Ascending aorta (tissue), 2 donors: ENCODE measurements at places on chromosomes 1 and 21. TPM values are rescaled to one million over a fixed set of nuclear protein-coding genes. Genes with fewer than 3 reads are reported as not detected.
A peak's percentile ranks its signal among the peaks of the same experiment; 100 is the strongest.

GRCh38 chr1:20361805-20362381 lies 71.2 kb downstream of the VWA5B1 start:
- no peaks in the 10 kb centered on the region for H3K36me3 ChIP-seq
- H3K4me3 ChIP-seq = no peak overlapping the region
- no peaks in the 10 kb centered on the region for H3K4me1 ChIP-seq
- no peak for DNase-seq

The PTPN22 gene
- total RNA-seq = 2.3 TPM

GRCh38 chr1:180544050-180544449 lies 14.7 kb upstream of the OVAAL start:
- no peaks in the 10 kb centered on the region for H3K27me3 ChIP-seq
- DNase-seq = no peak
- no peaks in the 10 kb centered on the region for H3K36me3 ChIP-seq
- H3K27ac ChIP-seq = peak overlapping the region; percentile 73
- peaks cover 3% of the 10 kb centered on the region for H3K4me1 ChIP-seq

The SPATA17 gene
- total RNA-seq = not detected

GRCh38 chr1:153192697-153193096 lies 10.5 kb upstream of the LELP1 start:
- no peaks in the 10 kb centered on the region for H3K36me3 ChIP-seq
- H3K27ac ChIP-seq = no peak overlapping the region
- DNase-seq = no peak
- H3K4me1 ChIP-seq = no peaks in the 10 kb centered on the region
- H3K27me3 ChIP-seq = no peaks in the 10 kb centered on the region
- no peak overlapping the region for H3K4me3 ChIP-seq

GRCh38 chr21:42580793-42581321 lies 67.2 kb downstream of the SLC37A1 start:
- no peaks in the 10 kb centered on the region for H3K27me3 ChIP-seq
- no peaks in the 10 kb centered on the region for H3K4me1 ChIP-seq
- H3K4me3 ChIP-seq = no peak overlapping the region
- no peak for DNase-seq
- no peak overlapping the region for H3K27ac ChIP-seq

The EXTL1 gene
- total RNA-seq = 0.85 TPM

DNA sequence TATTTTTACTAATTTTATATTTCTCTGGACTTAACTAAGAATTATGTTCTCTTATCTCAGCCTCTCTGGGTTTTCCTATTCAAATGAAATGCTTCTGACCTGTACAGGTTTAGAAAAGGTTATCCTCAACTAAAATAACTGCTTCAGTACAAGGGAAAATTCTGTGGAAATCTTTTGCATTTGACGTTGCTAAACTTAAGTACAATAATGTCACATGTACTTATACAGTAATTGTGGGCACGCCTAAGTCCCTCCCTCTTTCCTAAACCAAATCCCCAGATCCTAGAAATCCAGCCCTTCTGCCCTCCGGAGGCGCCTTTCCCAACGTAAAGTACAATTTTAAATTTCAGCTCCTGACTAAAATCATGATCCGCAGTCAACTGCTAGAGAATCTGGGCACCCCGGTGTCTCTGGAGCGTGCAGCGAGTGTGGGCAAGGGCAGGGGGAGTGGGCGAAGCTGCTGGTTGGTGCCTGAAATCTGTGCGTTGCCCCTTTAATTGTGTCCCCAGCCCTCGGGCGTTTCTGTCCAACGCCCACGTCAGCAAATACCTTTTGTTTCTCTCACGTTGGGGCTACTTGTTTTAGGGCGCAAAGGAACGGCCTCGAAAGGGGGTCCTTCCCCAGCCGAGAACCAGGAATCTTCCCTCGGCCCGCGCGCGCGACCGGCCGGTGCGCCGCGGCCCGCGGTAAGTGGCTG lies at the start of gene ZBTB8A:
Gene ZBTB8A, plus strand, starts transcription at position 541 of the 697 bp plus-strand sequence. CDS start 53,505 bp downstream, outside the sequence.
- H3K36me3 ChIP-seq = no peaks in the 10 kb centered on the region
- peak within 1 kb of the TSS; percentile 89 for H3K4me3 ChIP-seq
- peaks cover 7% of the 10 kb centered on the region for H3K4me1 ChIP-seq
- H3K27me3 ChIP-seq = no peaks in the 10 kb centered on the region

DNA sequence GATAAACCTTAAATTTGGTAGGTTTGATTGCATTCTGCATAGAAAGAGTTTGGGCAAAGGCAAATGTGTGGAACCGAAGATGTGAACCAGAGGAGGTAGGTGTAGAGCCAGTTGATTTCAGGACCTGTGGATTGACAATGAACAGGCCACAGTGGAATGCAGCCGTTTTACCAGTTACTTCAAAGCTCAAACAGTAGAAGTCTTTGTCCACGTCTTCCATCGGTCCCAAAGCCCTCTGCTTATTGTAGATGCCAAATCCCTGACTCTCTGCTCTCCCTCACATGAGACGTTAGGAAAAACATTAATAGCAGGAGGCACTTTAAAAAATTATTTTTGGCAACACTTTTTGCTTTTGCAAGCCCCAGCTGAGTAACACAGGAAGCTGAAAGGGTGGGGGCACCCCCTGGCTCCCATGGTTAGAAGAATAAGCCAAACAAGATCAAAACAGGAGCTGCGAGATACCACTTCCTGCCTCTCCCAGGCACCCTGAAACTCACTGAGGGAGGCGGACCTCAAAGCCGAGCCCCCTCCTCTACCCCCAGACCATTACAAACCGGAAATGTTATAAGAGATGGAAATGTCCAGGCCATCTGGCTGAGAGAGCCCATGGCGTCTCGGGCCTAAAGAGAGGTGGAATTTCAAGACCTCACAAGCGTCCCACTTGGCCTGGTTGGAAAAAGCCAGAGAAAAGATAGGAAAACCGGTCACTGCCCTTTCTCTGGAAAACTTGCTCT lies 13.5 kb downstream of the TRAF3IP3 start:
- peaks cover 6% of the 10 kb centered on the region for H3K4me1 ChIP-seq
- H3K36me3 ChIP-seq = no peaks in the 10 kb centered on the region
- peak; percentile 71 for DNase-seq

GRCh38 chr1:117026361-117026760 lies 24.8 kb downstream of the CD101 start:
- no peak overlapping the region for H3K27ac ChIP-seq
- peaks cover 4% of the 10 kb centered on the region for H3K4me1 ChIP-seq
- no peak overlapping the region for H3K4me3 ChIP-seq
- DNase-seq = no peak
- H3K27me3 ChIP-seq = no peaks in the 10 kb centered on the region

The MMP23B gene
- total RNA-seq = 71.3 TPM

DNA sequence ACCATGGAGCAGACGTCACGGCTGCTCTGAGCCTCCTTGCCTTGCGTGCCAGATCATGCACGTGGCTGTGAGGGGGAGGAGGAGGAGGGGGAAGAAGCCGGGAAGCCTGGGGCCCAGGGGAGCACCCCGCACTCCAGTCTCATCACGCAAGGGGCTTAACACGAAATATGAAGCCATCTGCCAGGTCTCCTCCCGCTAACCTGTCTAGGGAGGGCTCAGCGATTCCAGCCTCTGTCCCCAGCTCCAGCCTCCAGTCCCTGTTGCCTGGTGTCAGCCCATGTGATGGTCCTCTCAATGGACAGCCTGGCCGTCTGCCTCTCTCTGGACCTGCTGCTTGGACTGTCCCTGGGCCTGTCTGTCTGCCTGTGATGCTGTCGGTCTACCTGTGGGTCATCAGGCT lies 22.5 kb upstream of the C1QA start:
- no peak for DNase-seq

- no peak overlapping the region for H3K4me3 ChIP-seq
- no peaks in the 10 kb centered on the region for H3K27me3 ChIP-seq
- DNase-seq = no peak
- H3K27ac ChIP-seq = no peak overlapping the region
- H3K36me3 ChIP-seq = no peaks in the 10 kb centered on the region
- H3K4me1 ChIP-seq = no peaks in the 10 kb centered on the region
Observed at GRCh38 chr1:37319284-37319683, 155.1 kb upstream of the ZC3H12A start.

- no peaks in the 10 kb centered on the region for H3K36me3 ChIP-seq
- H3K27ac ChIP-seq = no peak overlapping the region
- H3K4me3 ChIP-seq = no peak overlapping the region
- DNase-seq = no peak
- no peaks in the 10 kb centered on the region for H3K27me3 ChIP-seq
Observed at GRCh38 chr1:74380252-74380651, 132.2 kb downstream of the LRRC53 start.

- no peaks in the 10 kb centered on the region for H3K36me3 ChIP-seq
- H3K27me3 ChIP-seq = no peaks in the 10 kb centered on the region
- no peak overlapping the region for H3K27ac ChIP-seq
Observed at GRCh38 chr1:23497777-23498439, 13.9 kb upstream of the ASAP3 start.

The HAPLN2 gene
- total RNA-seq = 1.4 TPM

DNA sequence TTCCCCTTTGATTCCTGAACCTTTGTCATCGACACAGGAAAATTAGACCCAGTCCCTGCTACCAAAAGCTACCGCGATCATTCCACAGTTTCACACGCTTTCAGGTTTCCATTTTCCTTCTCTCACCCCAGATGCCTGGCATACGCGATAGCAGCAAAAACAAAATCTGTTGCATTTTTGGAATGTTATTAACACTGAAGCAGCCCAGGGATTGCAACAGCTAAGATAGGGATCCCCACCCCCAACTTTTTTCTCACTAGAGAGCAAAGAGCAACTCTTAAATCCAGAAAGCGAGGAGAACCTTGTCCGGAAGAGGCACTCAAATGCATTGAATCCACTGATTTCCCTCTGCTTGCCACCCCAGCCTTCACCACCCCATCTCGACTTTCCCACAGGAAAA lies 8.9 kb downstream of the OVAAL start:
- H3K4me1 ChIP-seq = peaks cover 14% of the 10 kb centered on the region
- DNase-seq = no peak
- H3K36me3 ChIP-seq = no peaks in the 10 kb centered on the region
- H3K27me3 ChIP-seq = no peaks in the 10 kb centered on the region

The HCRTR1 gene
- not detected for total RNA-seq

- H3K27ac ChIP-seq = no peak overlapping the region
- no peaks in the 10 kb centered on the region for H3K4me1 ChIP-seq
- no peaks in the 10 kb centered on the region for H3K36me3 ChIP-seq
- H3K27me3 ChIP-seq = no peaks in the 10 kb centered on the region
- DNase-seq = no peak
- H3K4me3 ChIP-seq = no peak overlapping the region
Observed at GRCh38 chr1:96387785-96388184, 333.8 kb upstream of the PTBP2 start.

- no peaks in the 10 kb centered on the region for H3K27me3 ChIP-seq
- no peaks in the 10 kb centered on the region for H3K36me3 ChIP-seq
- H3K27ac ChIP-seq = no peak overlapping the region
- no peaks in the 10 kb centered on the region for H3K4me1 ChIP-seq
Observed at GRCh38 chr1:83670909-83671565, 327.9 kb downstream of the TTLL7 start.

DNA sequence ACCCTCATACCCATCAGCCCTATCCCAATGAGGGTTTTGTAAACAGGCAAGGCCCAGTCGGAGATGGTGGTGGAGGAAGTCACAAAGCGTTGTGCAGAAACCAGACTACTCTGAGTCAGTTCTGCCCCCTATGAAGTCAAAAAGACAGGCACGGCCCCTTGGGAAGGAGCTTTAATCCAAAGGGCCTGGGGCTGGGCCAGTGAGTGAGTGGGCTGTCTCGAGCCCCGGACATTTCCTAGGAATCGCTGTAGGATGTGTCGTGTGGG lies 442 bp upstream of the AHCYL1 start:
- no peaks in the 10 kb centered on the region for H3K27me3 ChIP-seq
- peak overlapping the region; percentile 97 for H3K27ac ChIP-seq
- H3K4me1 ChIP-seq = peaks cover 9% of the 10 kb centered on the region
- H3K36me3 ChIP-seq = no peaks in the 10 kb centered on the region
- no peak overlapping the region for H3K4me3 ChIP-seq
- DNase-seq = no peak

DNA sequence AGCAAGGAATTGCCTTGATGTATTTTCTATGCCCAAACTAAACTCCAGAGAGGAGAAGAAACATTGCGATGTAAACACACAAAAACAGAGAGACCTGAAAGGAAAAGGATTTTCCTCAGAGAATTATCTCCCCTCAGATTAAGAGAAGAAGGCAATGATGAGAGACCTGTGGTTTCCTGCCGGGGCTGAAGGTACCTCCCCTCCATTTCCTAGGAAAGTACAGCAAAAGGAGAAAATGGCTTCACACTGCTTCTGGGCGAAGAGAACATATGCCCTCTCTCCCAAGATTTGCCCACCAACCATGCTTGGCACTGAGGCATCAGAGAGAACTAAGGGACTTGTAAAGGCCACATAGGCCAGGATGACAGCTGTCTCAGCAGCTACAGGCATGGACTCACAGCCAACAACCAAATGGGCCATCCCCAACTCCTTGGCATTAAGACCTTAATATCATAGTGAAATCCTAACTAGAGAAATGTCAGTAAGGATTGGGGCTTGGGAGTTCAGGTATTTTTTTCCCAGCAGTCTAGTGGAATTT lies 523.0 kb downstream of the PTPRC start:
- no peak overlapping the region for H3K27ac ChIP-seq
- no peaks in the 10 kb centered on the region for H3K27me3 ChIP-seq
- no peak overlapping the region for H3K4me3 ChIP-seq
- DNase-seq = no peak
- H3K4me1 ChIP-seq = no peaks in the 10 kb centered on the region

GRCh38 chr21:44093761-44094160 lies 13.4 kb upstream of the PWP2 start:
- peaks cover 62% of the 10 kb centered on the region for H3K36me3 ChIP-seq
- no peak for DNase-seq
- no peaks in the 10 kb centered on the region for H3K4me1 ChIP-seq
- no peak overlapping the region for H3K27ac ChIP-seq
- H3K27me3 ChIP-seq = no peaks in the 10 kb centered on the region
- H3K4me3 ChIP-seq = no peak overlapping the region

DNA sequence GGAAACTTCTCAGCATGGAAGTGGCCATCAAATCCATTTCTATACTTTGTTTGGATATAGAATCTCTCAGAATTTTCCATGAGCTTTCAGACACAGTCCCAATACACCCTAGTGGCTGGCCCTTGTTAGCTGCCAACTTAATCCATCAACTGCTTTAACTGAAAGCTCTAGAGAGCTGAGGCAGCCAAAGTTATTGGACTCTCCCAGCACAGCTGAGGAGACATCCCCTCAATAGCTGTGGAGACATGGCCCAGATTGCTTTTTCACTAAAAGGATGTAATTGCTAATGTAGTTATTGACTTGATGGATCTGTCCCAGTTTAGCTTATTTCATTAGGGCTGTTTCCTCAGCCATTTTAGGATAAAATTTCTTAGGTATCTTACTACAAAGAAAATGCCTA lies 94.8 kb upstream of the PRMT6 start:
- H3K4me1 ChIP-seq = no peaks in the 10 kb centered on the region
- no peak for DNase-seq
- no peak overlapping the region for H3K27ac ChIP-seq
- H3K4me3 ChIP-seq = no peak overlapping the region
- no peaks in the 10 kb centered on the region for H3K27me3 ChIP-seq
